ENCODE measurements at places on chromosomes 11 and 22.

GRCh38 chr11:8196749-8197148 is 27.9 kb upstream of the RIC3 start:
- DNase-seq = no peak

DNA sequence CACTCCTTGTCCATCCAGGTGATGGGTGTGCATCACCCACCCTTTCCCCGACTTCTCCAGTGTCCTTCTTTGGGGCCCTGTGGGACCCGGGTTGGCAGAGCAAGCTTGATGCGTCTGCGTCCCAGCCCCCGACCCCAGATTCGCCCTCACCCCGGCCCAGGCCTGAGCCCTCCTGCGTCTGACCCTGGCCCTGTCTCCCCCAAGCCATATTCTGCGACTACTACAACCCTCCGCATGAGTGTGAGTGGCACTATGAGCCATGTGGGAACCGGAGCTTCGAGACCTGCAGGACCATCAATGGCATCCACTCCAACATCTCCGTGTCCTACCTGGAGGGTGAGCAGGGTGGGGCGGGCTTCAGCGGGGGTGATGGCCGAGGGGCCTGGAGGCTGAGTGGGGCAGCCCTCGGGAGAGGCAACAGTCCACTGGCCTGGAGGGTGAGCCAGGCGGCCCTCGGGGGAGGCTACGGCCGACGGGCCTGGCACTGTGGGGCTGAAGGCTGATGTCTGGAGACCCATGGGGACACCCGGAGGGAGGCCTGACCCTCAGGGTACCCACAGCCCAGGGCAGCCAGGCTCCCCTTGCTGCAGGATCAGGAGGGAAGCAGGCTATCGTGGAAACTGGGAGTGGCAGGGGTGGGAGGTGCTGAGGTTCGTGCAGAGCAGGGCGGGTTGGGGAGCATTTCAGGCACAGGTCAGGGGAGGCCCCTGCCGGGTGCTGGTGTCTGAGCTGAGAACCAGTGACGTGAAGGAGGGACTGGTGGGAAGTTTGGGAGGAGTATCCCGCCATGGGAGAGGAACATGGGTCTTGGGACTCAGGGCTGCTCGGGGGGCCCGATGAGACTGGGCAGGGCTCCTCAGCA is 15.3 kb downstream of the MUC2 start:
- no peak for DNase-seq

GRCh38 chr11:97361812-97362378 is 972.1 kb downstream of the JRKL start:
- DNase-seq = no peak

DNA sequence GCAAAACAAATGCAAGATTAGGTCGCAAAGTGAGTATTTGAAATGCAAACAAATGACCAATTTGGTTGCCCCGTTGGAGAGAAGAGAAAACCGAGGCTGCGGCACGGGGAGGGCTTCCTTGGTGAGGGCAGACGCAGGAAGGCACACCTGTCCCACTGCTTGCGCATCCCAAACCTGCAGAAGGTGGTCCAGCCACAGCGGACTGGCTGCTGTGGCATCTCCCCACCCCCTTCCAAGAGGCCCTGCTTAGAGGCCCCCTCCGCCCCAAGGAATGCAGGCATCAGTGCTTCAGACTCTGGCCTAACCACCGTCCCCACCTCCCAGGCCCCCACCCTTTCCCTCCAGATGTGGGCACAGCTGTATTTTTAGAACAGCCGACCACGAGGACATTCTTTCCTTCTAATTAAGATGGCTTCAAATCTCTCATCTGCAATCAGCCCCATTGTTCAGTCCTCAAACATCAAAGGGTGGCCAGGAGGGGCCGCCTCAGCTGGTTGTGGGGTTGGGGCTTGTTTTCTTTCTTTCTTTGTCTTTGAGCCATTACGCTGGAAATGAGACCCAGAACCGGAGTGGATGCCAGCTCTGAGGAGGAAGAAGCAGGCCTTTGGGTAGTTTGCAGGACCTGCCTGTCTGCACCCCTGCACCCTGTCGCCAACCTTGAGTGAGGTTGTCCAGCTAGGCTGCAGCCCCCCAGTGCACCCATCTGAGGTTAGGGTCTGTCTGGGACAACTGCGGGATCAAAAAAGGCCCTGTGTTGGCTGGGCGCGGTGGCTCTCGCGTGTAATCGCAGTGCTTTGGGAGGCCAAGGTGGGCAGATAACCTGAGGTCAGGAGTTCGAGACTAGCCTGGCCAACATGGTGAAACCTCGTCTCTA is 9.4 kb upstream of the DERL3 start:
- no peak for DNase-seq

GRCh38 chr11:106770489-106771085 is 247.7 kb downstream of the GUCY1A2 start:
- DNase-seq = no peak

DNA sequence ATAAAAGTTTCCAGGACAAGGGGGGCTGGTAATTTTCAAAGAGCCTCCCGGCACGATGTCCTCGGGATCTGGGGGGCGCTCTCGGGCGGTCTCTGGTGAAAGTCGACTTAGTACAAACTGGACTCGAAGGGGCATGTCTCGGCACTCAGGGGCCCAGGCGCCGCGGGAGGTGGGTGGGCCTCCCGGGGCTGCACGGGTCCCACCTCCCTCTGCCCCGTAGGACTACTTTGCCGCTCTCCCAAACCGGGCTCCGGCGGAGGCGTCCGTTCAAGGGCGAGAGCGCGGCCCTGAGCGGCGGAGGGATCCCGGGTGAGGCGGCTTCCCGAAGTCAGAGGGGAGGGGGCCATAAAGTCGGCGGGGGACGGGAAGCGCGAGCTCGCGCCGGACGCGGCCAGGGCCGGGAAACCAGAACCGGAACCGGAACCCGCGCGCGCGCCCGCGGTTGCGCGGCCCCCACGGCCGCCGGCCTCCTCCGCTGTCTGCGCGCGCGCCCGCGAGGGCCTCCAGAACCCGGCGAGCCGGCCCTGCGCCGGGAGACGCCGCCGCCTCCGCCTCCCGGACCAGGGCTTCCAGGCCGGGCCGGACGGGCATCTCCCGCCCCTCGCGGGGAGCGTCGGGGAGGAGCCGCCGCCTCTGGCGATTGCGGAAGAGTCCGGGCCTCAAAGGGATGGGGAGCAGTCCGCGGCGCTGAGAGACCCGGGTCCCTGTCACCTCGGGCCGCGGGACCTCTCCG is at the start of gene ARHGEF12:
ARHGEF12 (plus strand) TSS at position 506 of the 733 bp plus-strand sequence. CDS start 831 bp downstream, outside the sequence.
- DNase-seq = no peak

- DNase-seq = no peak
Measured at GRCh38 chr11:102583141-102583873, 41.8 kb downstream of the MMP20 start.

DNA sequence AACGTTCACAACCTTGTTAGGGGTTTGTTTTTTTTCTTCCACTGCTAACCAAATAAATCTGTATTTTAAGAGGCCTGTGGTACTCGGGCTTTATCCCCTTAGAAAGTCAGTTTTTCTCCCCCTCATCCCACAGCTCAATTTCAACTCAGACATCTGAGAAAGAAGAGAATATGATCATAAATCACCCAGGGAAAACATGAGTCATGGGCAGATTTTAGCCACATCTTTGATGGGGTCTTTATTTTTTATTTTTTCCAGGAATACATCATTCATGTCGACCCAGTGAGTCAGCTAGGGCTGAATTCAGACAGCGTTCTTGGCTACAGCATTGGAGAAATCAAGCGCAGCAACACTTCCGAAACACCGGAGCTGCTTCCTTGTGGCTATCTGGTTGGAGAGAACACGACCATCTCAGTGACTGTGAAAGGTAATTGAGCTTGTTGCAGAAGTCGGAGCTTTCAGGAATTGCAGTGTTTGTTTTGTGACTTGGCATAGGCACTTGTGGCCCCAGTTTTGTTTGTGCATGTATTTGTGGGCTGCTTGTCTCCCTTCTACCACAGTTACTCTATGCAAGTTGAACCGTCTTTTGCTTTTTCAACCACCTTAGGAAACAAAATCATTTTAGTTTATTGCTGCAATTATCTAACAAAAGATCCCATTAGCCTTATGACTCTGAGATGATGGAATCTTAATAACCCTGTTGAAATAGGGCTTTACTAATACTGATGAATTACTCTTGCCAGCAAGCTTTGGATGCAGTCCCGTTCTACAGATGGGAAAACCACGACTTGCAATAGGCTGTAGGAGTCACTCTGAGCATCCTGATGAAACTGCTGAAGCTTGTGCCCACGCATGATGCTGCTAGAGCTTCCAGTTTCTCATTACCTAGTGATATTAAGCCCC is 62.7 kb downstream of the DBX1 start:
- DNase-seq = no peak

GRCh38 chr11:2235588-2236326 is 34.6 kb downstream of the ASCL2 start:
- DNase-seq = no peak

- no peak for DNase-seq
Measured at GRCh38 chr22:34070051-34070450, 149.8 kb upstream of the LARGE1 start.

GRCh38 chr11:128667873-128668272 is 26.0 kb upstream of the FLI1 start:
- DNase-seq = no peak

DNA sequence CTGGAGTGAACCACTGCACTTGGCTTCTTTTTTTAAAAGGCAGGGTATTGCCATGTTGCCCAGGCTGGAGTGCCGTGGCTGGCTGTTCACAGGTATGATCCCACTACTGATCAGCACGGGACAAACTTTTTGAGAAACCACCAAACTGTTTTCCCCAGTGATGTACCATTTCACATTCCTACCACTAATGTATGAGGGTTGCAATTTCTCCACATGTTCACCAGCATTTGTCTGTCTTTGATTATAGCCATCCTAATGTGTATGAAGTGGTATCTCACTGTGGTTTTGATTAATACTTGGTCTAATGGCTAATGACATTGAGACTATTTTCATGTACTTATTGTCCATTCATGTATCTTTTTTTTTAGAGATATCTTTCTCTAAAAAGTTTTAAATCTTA is 41.5 kb upstream of the EP300 start:
- DNase-seq = no peak

DNA sequence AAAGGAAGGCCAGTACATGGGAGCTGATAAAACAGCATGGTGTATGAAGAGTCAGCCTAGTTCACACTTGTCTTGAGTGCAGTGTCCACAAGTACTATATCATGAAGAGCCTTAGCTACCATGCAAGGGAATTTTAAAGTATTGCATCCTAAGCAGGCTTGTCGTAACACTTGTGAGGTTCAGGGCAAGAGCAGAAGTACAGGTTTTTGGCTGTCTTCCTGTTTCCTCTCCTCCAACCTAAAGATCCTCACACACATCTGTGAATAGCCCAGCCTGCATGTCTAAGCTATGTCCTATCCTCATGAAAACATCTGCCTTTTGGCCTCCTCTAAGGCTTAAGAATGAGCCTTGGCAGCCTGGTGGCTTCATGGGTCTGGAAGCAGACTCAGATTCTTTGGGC is 34.6 kb upstream of the TMEM123 start:
- DNase-seq = no peak

DNA sequence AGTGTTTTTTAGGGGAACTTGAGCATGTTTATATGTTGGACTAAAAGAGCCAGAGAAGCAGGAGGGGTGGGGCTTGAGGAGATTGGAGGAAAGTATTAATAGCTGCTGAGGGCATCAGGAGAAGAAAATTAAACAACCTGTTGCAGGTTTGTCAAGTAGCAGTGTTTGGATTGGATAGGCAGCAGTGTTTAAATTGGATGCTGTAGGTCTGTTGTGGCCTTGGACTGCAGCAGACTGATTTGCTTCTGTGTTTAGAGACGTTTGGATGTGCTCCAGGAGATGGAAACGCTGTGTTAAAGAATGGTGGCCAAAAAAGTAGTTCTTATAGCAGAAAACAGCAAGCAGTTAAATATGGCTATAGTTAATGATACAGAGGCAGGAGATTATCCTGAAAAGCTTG is 5.7 kb downstream of the EIF3L start:
- no peak for DNase-seq

- DNase-seq = no peak
Measured at GRCh38 chr11:64810891-64811272, 531 bp upstream of the MEN1 start.

DNA sequence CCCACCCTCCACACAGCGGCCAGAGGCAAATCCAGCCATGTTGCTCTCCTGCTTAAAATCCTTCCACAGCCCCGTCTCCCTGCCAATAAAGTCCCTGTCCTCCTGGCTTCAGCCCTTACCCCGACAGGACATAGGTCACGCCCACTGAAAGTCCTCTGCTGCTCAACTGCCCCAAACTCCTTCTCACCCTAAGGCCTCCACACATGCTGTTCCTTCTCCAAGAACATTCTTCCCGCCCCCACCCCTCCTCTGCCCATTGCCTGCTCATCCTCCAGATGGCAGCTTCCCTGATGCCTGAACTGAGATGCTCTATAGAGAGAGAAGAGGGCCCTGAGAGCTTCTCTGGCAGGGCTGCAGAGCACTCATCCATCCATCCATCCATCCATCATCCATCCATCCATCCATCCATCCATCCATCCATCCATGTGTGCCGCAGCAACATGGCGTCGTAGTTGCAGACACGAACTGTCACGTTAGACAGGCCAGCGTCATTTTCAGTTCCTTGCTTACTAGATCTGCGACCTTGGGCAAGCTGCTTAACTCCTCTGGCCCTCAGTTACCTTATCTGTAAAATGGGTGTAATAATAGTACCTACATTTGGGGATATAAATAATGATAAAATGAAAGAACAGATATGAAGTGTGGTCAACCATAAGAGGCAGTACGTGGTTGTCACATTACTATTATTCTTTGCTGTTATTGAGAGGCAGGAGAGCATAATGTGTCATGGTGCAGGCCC is 9.4 kb downstream of the NPTXR start:
- DNase-seq = no peak
